ENCODE measurements at places on chromosomes 11 and 22. TPM values are rescaled to one million over a fixed set of nuclear protein-coding genes. Genes with fewer than 3 reads are reported as not detected.

The EHF gene
- not detected for polyA plus RNA-seq

The MN1 gene
- polyA plus RNA-seq: 16.9 TPM

The GAL3ST1 gene
- 6.0 TPM for polyA plus RNA-seq

The LRRN4CL gene
- polyA plus RNA-seq: 18.8 TPM

The PDGFB gene
- 18.3 TPM for polyA plus RNA-seq

The KLHL35 gene
- polyA plus RNA-seq: 5.7 TPM

The GNG3 gene
- 0.68 TPM for polyA plus RNA-seq

The NRXN2 gene
- 24.5 TPM for polyA plus RNA-seq

The MGAT3 gene
- polyA plus RNA-seq: 3.5 TPM

The KRTAP5-1 gene
- 2.5 TPM for polyA plus RNA-seq

The OR4D11 gene
- not detected for polyA plus RNA-seq

The MYOD1 gene
- polyA plus RNA-seq: 71.6 TPM

The ANKK1 gene
- polyA plus RNA-seq: 0.16 TPM

The APOA1 gene
- 0.80 TPM for polyA plus RNA-seq

The FIBIN gene
- 37.7 TPM for polyA plus RNA-seq

The OR52I1 gene
- not detected for polyA plus RNA-seq

The TECTA gene
- 1.6 TPM for polyA plus RNA-seq

The PAX6 gene
- 0.85 TPM for polyA plus RNA-seq

The LRRC74B gene
- 0.18 TPM for polyA plus RNA-seq

The PATL1 gene
- polyA plus RNA-seq: 25.2 TPM

The FADD gene
- polyA plus RNA-seq: 10.1 TPM

The SCGB1D1 gene
- polyA plus RNA-seq: not detected

The RAG1 gene
- 10.2 TPM for polyA plus RNA-seq

The NRGN gene
- 4.7 TPM for polyA plus RNA-seq

The OR2AT4 gene
- polyA plus RNA-seq: 0.11 TPM

The FBXO7 gene
- polyA plus RNA-seq: 56.1 TPM

The FAT3 gene
- 1.8 TPM for polyA plus RNA-seq

The PHOX2A gene
- not detected for polyA plus RNA-seq

The SYCE3 gene
- not detected for polyA plus RNA-seq

The DESI1 gene
- polyA plus RNA-seq: 20.2 TPM

The RAG2 gene
- polyA plus RNA-seq: 0.19 TPM

The BTG4 gene
- not detected for polyA plus RNA-seq

The CCDC15 gene
- polyA plus RNA-seq: 3.0 TPM
